NCI-H460 (cell line): ENCODE measurements at places on chromosomes 12 and 14.

- DNase-seq = no peak
These were observed 76.7 kb downstream of the DIP2B start for GRCh38 chr12:50581226-50582184.

- no peak for DNase-seq
These were observed 4.3 kb downstream of the MDM1 start for GRCh38 chr12:68327896-68328295.

DNA sequence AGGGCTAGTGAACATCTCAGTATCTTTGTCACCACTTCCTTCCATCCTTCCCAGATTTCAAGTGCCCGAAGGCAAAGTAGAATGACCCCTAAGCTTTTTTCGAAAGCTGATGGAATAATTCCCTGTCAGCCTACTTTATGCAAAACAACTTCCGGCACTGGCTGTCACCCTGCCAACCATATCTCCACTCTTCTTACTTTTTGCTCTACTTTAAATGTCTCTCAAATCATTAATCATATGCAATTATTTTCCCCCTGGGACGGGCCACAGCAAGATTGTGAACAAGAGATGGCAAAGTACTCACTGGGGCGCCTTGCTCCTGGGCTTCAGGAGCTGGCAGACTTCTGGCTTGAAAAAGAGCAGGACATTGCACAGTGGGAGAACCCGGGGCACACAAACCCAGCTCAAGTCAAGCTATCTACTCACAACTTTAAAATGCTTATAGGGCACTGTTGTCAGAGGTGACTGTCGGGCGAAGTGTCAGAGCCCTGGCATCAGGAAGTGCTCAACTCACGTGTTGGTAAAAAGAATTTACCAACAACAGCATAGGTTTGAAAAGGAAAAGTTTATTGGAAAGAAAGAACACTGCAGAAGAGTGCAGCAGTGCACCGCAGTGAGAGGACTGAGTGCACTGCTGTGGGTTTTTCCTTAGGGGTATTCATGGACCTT, 373.5 kb downstream of the PAWR start:
- no peak for DNase-seq

DNA sequence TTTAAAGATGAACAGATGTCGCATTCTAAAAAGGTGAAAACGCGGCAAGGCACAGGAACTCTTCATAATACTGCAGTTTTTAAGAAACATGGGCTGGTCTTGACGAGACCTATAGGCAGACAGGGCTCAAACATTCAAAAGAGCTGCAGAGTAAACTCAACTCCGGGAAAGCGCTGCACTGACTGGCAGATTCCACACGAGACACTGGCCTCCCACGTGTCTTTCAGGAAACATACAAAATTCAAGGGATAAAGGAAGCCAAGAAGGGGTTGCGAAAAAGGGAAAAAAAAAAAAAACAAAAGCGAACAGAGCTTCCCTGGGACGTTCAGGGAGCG, 614 bp upstream of the ARF6 start:
- peak; percentile 62 for DNase-seq

DNA sequence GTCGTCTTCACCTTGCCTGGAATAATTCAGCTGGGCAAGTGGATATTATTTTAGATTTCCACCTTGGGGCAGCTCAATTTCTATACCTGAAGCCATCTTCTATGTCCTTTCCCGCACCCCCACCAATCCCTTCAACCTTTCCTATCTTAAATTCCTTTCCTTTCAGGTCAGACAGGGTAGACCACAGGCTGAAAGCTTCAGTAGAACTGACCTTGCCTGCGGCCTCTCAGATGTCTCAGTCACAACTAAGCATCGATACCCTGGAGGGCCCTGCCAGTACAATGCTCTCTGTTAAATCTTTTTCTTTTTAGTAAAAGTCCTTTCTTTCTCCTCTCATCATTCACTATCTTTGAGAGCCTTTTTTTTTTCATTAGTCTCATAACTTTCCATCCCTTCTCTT, 38.9 kb downstream of the SLC2A14 start:
- no peak for DNase-seq

- DNase-seq = no peak
These were observed 18.9 kb upstream of the RGS6 start for GRCh38 chr14:71913342-71913741.
